ENCODE measurements at places on chromosomes 3 and 15.

DNA sequence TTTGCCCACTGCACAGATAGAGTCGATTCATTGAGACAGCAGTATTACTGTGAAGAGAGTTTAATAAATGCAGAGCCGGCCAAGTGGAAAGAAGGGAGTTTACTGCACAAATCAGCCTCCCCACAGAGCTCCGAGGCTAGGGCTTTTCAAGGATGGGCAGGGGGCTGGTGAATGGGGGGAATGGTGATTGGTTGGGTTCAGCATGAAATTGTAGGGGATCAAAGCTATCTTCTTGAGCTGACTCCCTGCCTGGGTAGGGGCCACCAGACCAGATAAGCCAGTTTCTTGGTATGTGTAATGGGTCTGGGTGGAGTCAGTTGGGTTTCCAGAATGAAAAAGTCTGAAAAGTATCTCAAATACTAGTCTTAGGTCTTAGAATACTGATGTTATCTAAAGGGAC is 66.6 kb downstream of the SYNPR start:
- no peak for DNase-seq

DNA sequence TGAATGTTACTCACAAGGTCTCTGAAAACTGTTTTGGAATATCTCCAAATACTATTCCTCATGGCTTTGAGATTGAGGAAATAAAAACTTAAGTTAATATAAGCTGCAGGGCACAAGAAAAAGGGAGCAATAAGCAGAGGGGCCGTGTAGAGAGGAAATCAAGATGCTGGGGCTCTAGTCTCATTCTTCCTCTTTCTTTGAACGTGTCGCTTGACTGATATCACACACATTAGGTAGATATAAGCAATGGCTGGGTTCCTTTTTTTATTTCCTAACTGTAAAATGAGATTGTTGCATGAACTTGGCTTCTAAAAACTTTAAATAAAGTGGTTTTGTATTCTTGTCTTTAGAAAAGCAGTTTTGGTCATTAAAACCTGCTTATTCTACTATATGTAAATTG is 326.7 kb upstream of the ROPN1 start:
- DNase-seq = no peak

GRCh38 chr3:74844428-74844827 is 230.0 kb upstream of the CNTN3 start:
- DNase-seq = peak; percentile 25

DNA sequence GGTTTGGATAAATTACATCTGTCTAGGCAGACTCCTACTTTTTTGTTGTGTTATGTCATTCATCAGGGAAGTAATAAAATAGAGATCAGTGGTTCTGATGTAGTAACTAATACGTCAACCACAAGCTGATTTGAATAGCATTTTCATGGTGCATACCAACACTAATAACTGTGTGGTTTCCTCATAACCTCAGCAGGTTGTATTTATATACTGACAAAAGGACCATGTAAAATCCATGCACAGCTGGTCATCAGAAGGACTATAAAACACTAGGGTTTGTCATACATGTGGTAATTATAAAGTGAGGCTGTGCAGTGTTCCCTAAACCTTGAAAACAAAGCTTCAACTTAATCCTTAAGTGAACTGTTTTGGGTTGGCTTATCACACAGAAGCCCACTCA is 216.8 kb upstream of the RBMS3 start:
- no peak for DNase-seq

- DNase-seq = no peak
Measured at GRCh38 chr3:192933779-192934460, 16.3 kb upstream of the MB21D2 start.

- no peak for DNase-seq
Measured at GRCh38 chr3:76061654-76062053, 276.3 kb upstream of the ZNF717 start.

DNA sequence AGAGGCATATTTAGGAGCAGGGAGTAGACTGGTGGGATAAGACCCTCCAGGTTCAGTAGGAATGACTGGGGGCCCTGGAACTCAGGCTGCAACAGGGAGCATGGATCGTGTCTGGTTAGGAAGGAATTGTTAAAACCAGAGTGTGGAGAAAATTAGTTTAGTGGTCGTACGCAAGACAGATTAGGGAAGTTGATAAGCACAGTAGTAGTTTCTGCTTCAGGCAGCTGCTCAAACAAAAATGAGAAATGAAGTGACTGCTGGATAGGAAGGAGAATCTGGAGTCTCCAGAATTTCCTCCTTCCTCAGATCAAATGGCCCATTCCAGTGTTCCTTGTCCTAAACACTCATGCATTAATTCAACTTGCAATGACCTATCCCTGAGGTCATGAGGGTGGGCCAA is 11.2 kb downstream of the MYD88 start:
- no peak for DNase-seq

GRCh38 chr15:31131853-31132375 is 30.4 kb upstream of the TRPM1 start:
- DNase-seq = no peak

GRCh38 chr3:44482721-44483120 is 5.3 kb upstream of the ZNF445 start:
- DNase-seq = no peak

- DNase-seq = no peak
Measured at GRCh38 chr3:170225166-170225565, 2.9 kb downstream of the PRKCI start.

DNA sequence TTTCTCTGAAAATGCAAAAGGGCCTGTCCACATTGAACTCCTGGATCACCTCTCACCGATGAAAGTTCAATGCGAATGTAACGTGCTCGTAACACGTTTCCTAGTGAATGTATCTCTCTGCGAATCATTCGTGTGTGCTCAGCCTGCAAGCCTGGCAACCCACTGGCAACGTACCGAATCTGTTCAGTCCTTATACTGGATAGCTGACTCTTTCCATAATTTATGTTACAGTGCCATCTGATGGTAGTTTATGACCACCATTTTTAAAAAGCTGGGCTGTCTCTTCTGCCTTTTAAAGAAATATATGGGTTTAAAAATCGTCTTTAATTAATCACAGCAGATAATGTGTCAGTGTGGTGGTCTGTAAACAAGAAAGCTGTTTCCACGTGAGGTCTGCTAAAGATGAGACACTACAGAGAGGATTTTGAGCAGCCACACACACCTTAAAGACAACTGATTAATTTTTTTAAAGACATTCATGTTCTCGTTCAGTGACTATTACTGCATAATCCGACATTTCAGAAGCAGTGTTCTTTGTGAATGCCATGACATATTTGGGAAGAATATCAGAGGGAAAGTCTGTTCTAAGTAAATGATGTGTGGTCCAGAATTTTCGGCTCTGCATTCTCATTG is 69.4 kb upstream of the FOXP1 start:
- DNase-seq = no peak

GRCh38 chr15:77034695-77035489 is 36.0 kb downstream of the TSPAN3 start:
- DNase-seq = no peak

DNA sequence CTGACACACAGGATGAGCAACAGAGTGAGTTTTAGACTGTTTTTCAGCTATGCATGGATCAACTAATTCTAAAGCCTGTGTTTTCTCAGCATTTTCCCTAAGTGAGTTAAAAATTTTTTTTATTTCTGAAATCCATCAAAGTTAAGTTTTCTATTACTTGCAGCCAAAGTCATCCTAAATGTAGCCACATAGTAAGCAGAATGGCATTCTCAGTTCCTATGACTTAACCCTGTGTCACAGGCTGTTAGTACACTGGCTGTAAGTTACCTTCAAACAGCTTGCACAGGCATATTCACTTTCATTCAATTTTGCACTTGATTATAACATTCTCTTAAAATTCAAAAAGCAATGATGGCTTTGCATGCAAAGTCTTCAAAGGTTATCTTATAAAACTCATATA is 368.2 kb downstream of the OCA2 start:
- no peak for DNase-seq

DNA sequence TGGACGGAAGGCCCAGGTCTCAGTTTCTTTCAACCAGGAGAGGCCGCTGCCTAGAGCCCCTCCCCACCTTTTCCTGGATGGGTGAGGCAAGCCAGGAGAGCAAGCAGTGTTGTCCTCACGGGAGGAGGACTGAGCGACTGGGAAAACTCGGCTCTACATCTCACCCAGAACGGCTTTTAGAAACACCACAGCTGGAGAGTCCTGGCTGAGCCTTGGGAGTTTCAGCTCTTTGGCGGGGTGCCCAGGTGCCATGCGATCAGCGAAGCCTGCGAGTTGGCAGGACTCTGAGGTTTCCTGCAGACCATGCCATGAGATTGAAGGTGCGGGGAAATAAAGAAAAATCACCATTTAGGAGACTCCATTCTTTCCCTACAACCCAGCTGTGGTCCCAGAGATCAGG is 26.0 kb downstream of the PPCDC start:
- no peak for DNase-seq

GRCh38 chr15:93179072-93179471 is 90.1 kb upstream of the RGMA start:
- no peak for DNase-seq

GRCh38 chr3:14433106-14433505 is 30.7 kb downstream of the SLC6A6 start:
- no peak for DNase-seq

DNA sequence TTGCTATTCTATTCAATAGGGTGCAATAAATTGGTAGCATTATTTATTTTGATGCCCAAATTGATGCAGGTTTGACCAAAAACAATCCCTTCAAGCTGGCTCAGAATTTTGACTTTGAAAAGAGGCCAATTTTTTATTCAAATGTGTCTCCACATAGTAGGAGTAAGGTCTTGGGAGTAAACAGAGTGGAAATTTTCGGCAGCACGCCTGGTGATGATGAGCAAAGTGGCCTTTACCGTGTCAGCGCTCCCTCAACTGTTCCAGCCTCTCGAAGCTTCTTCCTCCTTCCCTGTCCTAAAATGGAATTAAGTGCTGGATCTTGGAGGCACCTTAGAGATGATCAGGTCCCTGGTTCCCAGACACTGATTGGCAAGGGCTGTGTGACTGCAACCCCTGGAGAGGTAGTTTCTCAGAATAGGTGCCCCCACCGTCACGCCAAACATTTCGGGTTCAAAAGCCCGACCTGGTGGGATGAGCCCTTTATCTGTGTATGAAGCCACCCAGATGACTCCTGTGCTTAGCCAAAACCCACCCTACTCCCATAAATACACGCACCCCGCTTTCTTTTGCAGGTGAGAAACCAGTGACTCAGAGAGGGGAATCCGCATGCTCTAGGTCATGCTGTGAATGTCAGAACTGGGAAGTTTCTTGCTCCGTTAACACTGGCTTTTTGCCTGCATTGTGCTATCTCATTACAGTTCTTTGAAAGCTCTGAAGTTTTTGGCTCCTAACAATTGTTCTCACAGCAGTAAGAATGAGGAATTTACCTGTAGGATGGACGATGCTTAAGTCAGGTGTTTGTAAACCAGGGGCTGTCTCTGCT is 89.1 kb downstream of the CRYGS start:
- no peak for DNase-seq

- no peak for DNase-seq
Measured at GRCh38 chr3:47804577-47804976, 1.6 kb downstream of the DHX30 start.

DNA sequence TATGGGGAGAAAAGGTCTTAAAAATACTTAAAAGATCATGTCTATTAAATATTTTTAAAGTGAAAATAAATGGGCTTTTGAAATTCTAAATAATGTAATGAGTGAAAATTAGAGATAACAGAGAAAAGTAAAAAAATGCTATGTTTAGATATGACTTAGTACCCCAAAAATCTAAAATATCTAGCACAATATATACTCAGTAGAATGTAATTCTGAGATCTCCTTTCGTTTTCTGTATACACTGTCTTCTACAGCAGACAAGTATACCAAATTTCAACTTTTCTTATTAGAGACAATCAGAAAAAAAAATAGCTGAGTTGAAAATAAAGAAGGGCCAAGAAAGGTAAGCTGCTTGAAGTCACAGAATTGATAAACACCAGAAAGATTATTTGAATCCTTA is 140.8 kb downstream of the ADAM10 start:
- no peak for DNase-seq

- DNase-seq = no peak
Measured at GRCh38 chr3:160163229-160163878, 61.9 kb upstream of the C3orf80 start.

- DNase-seq = no peak
Measured at GRCh38 chr3:51338632-51339031, 46.5 kb upstream of the MANF start.

- no peak for DNase-seq
Measured at GRCh38 chr3:102447272-102447671, 12.5 kb downstream of the ZPLD1 start.

DNA sequence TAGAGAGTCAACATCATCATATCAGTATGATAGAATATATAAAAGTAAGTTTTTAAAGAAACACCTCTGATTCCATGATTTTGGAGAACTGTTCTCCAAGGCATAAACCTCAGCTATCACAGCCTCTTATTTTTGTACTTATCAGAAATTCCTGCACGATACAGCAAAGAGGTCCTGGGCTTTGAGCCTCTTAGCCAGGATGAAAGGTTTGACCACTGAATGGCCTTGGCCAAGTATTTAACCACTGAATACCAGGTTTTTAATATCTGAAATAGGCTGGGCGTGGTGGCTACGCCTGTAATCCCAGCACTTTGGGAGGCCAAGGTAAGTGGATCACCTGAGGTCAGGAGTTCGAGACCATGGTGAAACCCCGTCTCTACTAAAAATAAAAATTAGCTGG is 1.9 kb upstream of the FAM174B start:
- DNase-seq = no peak

DNA sequence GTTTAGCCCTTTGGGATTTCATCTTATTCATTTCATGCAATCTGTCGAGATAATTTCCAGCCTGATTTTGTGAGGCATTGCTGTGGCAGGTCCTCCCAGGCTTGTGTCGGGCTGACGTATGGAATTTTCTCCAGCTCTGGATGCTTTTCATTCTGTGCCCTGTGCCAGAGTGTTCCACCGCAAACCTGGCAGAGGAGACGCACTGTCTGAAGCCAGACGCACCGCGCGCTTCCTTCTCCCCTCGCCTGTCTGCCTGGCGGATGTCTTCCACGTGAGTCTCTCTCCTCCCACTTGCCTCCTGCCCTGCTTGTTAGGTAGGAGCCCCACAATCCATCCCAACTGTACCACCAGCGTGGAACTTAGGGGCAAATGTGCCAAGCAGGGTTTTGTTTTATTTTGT is 20.1 kb upstream of the GLCE start:
- DNase-seq = no peak

GRCh38 chr3:26279091-26279490 is 343.5 kb upstream of the LRRC3B start:
- DNase-seq = no peak

DNA sequence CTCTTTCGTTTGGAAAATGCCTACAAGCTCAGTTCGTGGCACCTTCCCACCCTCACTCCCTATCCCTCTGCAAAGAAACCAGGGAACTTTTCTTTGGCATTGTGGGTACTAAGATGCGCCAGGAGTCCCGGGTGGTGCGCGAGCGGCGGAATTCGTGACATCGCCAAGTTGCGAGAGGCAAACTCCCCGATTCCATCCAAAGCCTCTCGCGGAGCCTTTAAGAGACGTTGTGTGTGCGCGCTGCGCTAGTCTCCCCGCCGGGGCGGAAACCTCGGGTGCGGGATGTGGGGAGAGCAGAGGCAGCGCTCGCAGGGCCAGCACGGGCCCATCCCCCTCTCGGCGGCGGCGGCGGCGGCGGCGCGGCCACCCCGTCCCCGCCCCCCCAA is 443 bp upstream of the NR2F2 start:
- DNase-seq = no peak

- DNase-seq = no peak
Measured at GRCh38 chr3:74787011-74787410, 172.6 kb upstream of the CNTN3 start.

GRCh38 chr3:132821314-132821713 is 99.1 kb upstream of the NPHP3 start:
- DNase-seq = no peak

- DNase-seq = no peak
Measured at GRCh38 chr3:44894485-44894884, 20.1 kb downstream of the TGM4 start.

Measured in iPS DF 19.7 (cell line).